GM10248 (cell line): ENCODE measurements at places on chromosomes 1 and 21.
A peak's percentile ranks its signal among the peaks of the same experiment; 100 is the strongest.

- DNase-seq = no peak
Measured at GRCh38 chr1:181159451-181160140, 71.1 kb downstream of the IER5 start.

DNA sequence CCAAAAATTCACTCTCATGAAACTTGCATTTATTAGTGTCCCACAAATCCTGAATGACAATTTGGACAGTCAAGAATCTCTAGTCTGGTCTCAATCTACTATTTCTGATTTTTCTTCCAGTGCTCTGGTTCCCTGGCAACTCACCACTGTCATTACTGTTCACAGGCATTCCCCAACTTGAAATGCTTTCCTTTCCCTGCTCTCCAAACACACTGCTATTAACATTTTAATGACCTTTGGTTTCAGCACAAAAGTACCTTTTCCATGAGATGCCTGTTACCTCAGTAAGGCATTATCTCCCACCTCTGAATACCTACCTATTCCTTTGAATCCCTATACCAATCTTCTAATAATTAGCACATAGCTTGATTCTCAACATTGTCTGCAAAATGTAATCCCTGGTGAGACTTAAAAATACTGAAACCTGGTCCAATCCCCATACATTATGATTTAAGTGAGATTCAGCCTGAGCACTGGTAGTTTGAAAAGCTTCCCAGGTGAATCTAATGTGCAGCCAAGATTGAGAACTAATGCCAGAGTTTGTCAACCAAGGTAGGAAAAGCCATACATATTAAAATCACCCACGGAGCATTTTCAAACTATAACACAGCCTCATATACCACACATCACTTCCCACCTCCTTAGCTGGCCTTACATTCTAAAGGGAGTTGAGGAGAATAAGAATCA lies 11.7 kb upstream of the ANGPTL3 start:
- DNase-seq = no peak

- no peak for DNase-seq
Measured at GRCh38 chr21:38330666-38331065, 73.9 kb downstream of the KCNJ15 start.

DNA sequence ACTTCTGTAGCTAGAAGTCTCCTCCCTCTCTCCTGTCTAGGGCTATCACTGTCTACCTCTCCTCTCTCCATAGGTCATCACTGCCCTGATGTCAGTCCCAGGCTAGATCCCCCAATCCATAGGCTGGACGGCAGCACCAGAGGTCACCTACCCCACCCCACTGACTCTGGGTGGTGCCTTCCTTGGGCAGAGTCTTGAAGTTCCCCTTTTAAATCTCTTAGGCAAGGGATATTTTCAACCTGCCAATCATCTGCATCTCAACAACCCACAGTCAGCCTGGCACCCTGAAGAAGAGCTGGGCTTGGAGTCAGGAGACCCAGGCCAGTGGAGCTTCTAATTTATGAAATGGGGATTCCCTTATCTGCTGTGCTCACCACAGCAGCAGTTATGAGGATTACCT lies 13.2 kb downstream of the MYBPH start:
- DNase-seq = no peak

DNA sequence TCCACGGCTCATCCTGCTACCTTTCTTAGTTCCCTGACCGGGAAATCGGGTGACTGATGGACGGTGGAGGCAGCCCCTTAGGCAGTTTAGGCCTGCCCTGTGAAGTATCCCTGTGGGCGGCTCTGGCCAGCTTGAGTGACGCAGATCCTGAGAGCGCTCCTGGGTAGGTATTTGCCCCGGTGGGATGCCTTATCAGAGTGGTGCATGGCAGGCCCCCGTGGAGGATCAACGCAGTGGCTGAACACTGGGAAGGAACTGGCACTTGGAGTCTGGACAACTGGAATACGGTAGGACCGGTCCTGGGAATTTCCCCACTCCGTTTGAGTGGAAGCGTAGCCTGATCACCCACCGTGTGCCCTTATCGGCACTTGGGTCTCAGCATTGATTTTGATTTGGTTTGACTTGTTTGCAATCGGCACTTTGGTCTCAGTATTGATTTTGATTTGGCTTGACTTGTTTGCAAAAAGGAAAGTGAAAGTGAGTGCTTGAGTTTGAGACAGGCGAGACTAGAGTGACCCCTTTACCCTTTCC lies 15.2 kb downstream of the PLA2G2F start:
- no peak for DNase-seq

- DNase-seq = peak; percentile 48
Measured at GRCh38 chr1:53413175-53414001, 45.8 kb upstream of the DMRTB1 start.

DNA sequence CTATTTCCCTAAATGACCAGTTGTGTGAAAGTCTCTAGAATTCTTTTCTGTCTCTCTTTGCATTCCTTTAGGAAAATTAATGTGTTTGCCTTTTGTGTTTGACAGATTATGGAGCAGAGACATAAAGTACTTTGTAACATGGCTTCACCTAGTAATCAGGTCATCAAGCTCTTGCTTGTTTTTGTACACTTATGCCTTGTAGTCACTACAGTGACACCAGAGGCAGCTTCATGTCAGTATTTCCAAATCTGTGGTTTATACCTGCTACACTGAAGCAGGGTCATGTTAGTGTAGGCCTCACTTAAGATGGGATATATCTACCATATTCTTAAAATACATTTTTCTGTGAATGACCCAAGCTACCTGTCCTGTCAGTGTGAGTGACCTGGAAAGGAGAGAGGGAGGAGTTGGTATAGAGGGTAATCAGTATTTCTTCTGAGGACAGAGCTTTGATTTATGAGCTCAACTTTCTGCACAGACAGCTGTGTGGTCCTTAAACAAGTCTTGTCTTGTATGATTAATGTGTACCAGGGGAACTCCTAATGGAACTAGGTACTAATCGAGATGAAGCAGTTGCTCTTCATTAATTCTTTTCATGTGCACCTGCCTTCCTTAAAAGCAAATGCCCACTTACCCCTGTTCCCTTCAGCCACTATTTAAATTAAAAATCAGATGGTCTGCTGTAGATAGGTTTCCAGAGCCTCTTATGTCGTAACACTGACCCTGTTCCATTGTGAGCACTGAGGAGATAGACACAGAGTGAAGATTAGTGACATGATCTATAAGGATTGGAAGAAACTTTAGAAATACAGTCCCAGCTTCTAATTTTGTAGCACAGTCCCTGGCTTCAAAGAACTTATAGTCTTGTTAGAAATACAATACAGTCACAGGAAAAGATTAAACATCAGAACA lies 45.7 kb downstream of the MACO1 start:
- DNase-seq = no peak

- no peak for DNase-seq
Measured at GRCh38 chr1:180402001-180402400, 100.4 kb downstream of the ACBD6 start.

DNA sequence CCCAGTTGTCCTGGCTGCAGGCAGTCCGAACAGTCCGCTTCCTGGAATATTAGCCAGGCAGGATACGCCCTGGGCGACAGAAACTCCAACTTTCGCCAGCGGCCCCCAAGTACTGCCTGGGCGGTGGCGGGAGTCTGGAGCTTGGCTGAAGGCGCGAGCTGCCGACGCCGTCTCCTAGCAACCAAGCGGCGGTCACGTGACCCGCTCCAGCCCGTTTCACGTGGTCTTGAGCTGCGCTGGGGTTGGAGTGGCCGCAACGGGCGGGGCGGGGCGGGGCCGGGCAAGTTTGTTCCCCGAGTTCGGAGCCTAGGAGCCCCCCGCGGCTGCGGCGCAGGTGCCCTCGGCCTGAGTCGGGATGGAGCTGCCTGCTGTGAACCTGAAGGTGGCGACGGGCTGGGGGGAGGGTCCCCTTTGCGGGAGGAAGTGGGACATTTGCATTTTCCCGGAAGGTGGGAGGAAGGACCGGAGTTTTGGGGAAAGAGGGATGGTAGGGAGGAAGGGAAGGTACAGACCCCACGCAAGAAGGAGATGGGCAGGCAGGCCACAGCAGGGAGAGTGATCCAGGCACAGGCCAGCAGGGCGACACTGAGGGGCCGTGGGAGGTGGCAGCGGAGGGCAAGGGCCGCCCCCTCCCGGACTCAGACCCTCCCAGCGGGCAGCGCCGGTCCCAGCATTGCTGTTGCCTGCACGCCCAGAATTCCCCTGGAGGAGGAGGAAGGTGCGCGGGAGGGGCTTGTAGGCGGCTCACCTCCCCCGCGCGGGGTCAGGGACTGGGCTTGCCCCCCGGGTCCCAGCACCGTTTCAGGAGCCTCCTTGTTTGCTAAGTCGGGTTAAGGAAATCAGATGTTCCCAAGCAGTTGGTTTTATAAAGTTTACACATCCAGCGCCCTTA lies at the start of gene AGTRAP:
Gene AGTRAP, plus strand, starts transcription at position 283 of the 892 bp plus-strand sequence. Its CDS starts 73 bp downstream, at position 356.
- DNase-seq = peak; percentile 94

- DNase-seq = no peak
Measured at GRCh38 chr1:40404670-40405462, 31.3 kb downstream of the SMAP2 start.

GRCh38 chr1:228884196-228884595 lies 148.9 kb downstream of the RHOU start:
- DNase-seq = no peak

DNA sequence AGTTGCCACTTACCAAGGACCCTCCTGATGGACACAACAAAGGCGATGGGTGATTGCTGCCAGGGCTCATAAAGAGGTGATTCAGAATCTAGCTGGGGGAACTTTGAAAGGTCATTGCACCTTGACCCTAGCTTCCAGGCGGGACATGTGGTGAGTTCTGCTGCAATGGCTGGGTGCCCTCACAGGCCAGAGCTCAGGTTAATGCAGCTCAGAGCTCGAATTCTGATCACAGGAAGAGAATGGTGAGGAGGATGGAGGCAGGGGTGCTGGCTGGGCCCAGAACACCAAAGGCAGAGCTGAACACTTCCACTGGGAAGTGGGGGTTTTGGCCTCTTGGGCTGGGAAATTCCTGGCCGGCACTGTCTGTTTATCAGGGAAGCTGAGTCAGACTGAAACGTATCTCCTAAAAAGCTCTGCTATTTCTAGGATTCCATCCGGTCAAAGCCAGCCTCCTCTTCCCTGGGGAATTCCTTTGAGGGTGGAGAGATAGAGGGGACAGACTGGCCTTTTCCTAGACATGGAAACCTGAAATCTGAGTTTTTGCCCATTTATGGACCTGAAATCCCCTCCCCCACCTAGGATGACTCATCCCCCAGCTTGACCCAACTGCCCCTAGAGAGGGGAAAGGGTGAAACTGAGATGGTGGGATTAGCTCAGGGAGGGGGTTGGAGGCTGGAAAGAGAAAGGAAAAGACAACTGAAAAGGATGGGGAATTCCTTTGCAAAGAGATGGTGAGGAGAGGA lies 27.2 kb downstream of the NUAK2 start:
- no peak for DNase-seq

DNA sequence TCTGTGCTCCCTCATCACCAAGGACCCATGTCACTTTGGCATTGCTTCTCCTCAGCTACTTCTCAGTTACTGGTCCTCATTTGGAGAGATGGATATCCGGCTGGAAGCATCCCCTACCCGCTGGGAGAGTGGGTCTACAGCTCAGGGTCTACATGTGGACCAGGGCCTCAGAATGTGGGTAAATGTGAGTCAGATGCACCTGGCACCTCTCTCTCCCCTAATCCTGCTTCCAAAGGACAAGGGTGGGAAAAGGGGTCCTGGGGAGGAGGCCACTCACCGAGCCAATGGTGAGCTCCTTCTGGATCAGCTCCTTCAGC lies 908 bp downstream of the S100A6 start:
- DNase-seq = peak; percentile 10

GRCh38 chr1:239816081-239816782 lies 275.5 kb upstream of the FMN2 start:
- no peak for DNase-seq
